ENCODE measurements at places on chromosomes 2 and 18.

DNA sequence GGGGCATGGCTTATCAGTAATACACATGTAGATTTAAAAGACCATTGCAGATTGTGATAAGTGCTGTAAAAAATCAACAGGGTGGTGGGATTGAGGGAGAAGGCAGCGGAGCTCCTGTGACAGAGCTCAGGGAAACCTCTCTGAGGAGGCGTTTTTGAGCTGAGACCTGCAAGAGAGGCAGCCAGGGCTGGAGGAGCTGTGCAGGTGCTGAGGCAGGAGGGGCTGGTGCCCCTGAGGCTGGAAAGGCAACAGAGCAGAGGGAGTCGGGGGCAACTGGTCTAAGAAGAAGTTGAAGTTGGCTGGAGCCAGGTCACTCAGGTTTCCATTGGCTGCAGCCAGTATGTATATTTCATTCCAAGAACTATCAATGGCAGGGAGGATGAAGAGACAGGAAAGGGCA is 47.6 kb downstream of the KLHL29 start:
- H3K27ac ChIP-seq = no peak overlapping the region
- no peaks in the 10 kb centered on the region for H3K36me3 ChIP-seq
- H3K27me3 ChIP-seq = no peaks in the 10 kb centered on the region

DNA sequence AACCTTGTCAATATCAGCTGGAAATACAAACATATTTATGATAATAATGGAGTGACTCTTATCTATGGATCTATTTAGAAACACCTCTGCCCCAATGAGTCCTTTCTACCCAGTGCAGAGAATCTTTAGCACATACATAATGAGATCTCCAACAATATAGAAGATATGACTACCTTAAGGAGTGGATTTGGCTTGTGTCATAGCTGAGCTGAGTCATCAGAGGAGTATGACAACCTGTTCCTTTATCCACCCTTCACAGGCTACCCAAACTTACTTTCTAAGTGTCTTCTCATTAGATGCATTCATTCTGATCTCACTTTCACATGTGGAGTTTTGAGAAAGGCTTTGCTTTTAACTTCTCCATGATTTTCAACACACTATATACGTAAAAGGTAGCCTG is 1218.9 kb downstream of the DSC3 start:
- H3K27ac ChIP-seq = no peak overlapping the region
- no peak overlapping the region for H3K4me3 ChIP-seq
- H3K36me3 ChIP-seq = no peaks in the 10 kb centered on the region
- no peaks in the 10 kb centered on the region for H3K27me3 ChIP-seq
- no peak for DNase-seq

DNA sequence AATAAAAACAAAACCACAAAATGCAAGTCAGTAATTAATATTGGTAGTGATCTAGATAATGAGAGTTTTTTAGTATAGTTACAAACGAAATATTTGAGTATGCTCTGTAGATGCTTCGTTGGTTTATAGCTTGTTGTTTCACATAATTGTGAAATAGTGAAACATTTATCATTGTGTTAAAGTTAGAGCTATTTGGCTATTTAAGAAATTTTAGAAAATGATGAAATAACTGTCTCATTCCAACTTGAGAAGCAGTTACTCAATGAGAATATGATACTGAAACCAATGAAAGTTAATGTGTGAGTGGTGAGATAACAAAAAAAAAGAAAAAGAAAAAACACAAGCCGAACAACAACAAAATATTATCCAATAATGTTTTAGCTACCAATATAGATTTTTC is 475.6 kb upstream of the ZEB2 start:
- no peaks in the 10 kb centered on the region for H3K27me3 ChIP-seq
- H3K36me3 ChIP-seq = no peaks in the 10 kb centered on the region
- no peaks in the 10 kb centered on the region for H3K4me1 ChIP-seq
- no peak overlapping the region for H3K4me3 ChIP-seq
- no peak for DNase-seq

DNA sequence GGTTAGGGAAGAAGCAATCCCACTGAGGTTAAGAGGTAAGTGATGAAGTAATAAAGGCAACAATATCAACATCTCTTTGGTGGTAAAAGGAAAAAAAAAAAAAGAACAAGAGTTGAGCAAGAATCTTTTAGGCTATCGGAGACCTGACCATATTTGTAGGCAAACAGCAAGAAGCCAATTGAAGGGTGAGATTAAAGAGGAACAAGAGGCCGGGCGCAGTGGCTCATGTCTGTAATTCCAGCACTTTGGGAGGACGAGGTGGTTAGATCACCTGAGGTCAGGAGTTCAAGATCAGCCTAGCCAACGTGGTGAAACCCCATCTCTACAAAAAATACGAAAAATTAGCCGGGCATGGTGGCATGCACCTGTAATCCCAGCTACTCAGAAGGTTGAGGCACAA is 11.3 kb downstream of the VPS54 start:
- no peak for DNase-seq
- H3K27ac ChIP-seq = no peak overlapping the region
- no peak overlapping the region for H3K4me3 ChIP-seq
- no peaks in the 10 kb centered on the region for H3K4me1 ChIP-seq

GRCh38 chr2:71839826-71840225 is 307.8 kb downstream of the CYP26B1 start:
- no peak overlapping the region for H3K4me3 ChIP-seq
- H3K36me3 ChIP-seq = no peaks in the 10 kb centered on the region
- DNase-seq = no peak
- no peaks in the 10 kb centered on the region for H3K27me3 ChIP-seq
- no peak overlapping the region for H3K27ac ChIP-seq

DNA sequence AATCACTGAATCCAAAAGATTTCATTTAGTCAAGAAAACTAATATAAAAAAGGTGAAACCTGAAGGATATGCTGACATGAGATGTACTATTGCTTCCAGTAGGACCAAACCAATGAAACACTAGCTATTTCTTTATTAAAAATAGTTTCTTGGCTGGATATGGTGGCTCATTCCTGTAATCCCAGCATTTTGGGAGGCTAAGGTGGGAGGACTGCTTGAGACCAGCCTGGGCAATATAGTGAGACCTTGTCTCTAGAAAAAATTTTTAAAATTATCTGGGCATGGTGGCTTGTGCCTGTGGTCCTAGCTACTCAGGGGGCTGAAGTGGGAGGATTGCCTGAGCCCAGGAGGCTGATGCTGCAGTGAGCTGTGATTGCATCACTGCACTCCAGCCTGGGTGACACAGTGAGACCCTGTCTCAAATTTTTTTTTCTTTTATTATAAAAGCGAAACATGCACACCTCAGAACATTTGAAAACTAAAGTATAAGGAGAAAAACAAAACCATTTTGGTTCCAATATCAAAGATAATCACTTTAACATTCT is 266.2 kb downstream of the TGIF1 start:
- DNase-seq = no peak
- no peaks in the 10 kb centered on the region for H3K4me1 ChIP-seq
- H3K4me3 ChIP-seq = no peak overlapping the region
- H3K27me3 ChIP-seq = no peaks in the 10 kb centered on the region
- H3K27ac ChIP-seq = no peak overlapping the region
- H3K36me3 ChIP-seq = no peaks in the 10 kb centered on the region

DNA sequence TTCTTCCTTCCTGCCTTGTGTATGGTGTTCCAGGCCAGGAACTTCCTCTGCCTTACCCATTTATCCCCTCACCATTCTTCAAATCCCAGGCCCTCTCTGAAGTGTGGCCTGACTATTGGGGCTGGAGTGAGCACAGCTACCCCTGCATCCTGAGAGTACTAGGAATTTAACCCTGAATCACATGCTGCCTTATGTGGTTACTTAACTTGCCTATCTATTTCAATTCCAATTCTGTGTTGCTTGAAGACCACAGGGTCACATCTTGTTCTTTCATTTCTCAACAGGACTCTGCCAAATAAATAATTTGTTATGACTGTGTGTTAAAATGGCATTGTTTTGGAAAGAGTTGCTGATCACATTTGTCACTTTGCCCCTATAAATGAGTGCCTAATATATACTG is 108.6 kb downstream of the CERS6 start:
- no peak overlapping the region for H3K4me3 ChIP-seq
- no peak overlapping the region for H3K27ac ChIP-seq
- no peaks in the 10 kb centered on the region for H3K27me3 ChIP-seq
- peaks cover 11% of the 10 kb centered on the region for H3K4me1 ChIP-seq

DNA sequence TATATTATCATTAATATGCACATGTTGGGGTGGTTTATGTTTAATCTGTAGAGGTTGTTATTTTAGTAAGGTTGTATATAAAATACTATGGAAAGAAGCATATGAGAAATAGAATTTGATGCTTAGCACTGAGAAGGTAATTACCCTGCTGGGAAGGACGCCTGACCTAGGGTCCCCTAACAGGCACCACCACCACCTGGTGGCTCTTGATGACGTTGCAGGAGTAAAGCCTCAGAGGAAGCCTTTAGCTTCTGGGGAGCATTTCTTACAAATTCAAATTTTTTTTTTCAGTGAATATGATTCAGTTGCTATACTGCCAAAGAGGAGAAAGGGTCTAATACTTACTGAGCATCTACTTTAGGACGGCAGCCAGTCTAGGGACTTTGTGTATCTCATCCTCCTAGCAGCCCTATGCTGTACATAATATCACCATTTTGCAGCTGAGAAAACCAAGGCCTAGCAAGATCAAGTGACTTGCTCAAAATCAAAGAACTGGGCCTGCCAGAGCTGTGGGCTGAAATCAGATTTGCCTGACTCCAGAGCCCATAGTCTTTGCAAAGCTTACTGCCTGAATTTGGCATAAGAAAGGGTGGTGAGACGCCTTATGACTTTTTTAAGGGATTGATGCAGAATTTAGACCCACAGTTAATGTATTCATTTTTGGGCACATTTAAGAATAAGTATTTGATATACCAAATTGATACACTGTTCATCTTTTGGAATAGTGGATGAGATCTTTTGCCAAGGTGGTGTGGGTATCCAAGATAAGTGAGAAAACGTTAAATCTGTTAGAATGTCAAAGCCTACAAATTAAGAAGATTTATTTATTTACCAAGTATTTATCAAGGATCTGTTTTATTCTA is 78.8 kb upstream of the GAREM1 start:
- DNase-seq = peak; percentile 13
- no peak overlapping the region for H3K4me3 ChIP-seq
- no peak overlapping the region for H3K27ac ChIP-seq
- H3K27me3 ChIP-seq = no peaks in the 10 kb centered on the region
- H3K4me1 ChIP-seq = no peaks in the 10 kb centered on the region

DNA sequence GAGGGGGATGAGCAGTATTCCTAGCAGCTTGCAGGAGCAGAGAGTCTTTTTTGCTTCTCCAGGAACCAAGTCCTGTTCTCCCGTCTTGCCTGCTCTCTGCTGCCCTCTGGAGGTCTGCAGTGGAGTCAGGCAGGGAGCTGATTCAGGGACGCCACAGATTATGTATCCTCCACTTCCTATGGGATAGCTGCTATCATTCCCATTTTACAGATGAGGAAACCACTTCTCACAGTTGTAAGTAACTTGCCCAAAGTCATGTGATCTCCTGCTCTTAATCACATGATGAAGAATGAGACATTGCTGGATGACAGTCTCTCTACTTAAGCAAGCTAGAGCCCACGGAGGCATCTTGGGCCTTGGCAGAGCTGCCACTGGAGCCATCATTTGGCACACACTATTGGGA is 8.3 kb downstream of the SLC4A5 start:
- no peak overlapping the region for H3K27ac ChIP-seq
- no peaks in the 10 kb centered on the region for H3K4me1 ChIP-seq
- H3K27me3 ChIP-seq = no peaks in the 10 kb centered on the region
- DNase-seq = peak; percentile 81
- no peak overlapping the region for H3K4me3 ChIP-seq

- H3K4me3 ChIP-seq = no peak overlapping the region
- H3K36me3 ChIP-seq = no peaks in the 10 kb centered on the region
- DNase-seq = no peak
- no peaks in the 10 kb centered on the region for H3K27me3 ChIP-seq
- no peak overlapping the region for H3K27ac ChIP-seq
These were observed 878.3 kb upstream of the ID2 start for GRCh38 chr2:7803515-7803914.

DNA sequence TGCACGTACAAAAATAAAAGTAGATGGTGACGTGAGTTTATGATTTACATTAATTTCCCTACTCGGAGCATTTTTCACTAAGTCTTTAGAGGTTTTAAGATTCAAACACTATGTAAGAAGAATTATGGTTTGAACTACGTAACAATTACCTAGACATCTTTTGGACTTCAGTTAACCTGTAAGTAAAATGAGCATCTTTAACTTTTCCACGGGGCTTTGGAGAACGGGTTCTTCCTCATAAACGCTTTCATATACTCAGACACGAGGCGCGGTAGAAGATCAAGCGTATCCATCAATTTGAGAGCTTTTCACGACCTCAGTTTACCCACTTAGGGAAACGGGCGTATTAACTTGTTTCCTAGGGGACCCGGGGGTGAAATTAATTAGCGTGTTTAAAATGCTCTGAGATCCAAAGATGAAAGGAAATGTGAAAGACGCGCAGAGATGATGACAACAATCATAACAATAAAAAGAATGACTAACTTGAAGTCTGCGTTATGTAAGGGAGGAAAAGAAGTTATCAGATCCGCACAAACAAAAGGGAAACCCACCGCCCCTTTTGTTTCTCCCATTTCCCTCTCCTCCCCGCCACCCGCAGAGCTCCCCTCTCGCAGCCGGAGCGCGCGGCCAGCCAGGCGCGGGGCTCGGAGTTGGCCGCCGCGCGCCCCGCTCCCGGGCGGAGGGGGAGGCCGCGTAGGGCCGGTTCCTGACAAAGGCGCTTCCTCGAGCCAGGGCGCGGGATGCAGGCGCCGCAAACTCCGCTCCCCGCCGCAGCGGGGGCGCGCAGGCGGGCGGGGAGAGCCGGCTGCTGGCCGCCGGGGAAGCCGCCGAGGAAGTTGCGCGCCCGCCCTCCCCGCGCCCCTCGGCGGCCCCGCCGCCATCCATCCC is 807 bp downstream of the PELI1 start:
- H3K4me3 ChIP-seq = peak overlapping the region; percentile 100
- no peaks in the 10 kb centered on the region for H3K27me3 ChIP-seq
- DNase-seq = no peak
- H3K4me1 ChIP-seq = peaks cover 3% of the 10 kb centered on the region

Data from ovary (tissue), 10 donors.